Renal pelvis (tissue), 12 donors: ENCODE measurements at places on chromosomes 5 and 9. TPM values are rescaled to one million over a fixed set of nuclear protein-coding genes. Genes with fewer than 3 reads are reported as not detected.

DNA sequence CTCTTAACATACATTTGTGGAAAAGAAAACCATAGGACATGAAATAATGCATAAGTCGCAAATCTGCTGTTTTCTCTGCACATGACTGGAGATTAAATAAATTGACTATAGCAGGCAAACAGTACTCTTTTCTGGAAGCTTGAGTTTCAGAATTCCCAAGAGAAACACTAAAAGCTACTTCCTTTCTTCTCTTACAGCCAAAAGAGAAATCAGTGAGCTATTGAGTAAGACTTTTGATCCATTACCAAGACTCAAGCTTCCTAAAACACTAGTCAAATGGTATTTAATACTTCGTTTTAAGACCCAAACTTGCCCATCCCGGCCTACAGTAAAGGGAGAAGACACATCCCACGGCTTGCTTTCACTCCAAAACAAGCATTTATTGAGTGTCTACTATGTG is 335.8 kb upstream of the PUM3 start:
- no peak for DNase-seq

The GGTA1 gene
- polyA plus RNA-seq = 4.3 TPM

DNA sequence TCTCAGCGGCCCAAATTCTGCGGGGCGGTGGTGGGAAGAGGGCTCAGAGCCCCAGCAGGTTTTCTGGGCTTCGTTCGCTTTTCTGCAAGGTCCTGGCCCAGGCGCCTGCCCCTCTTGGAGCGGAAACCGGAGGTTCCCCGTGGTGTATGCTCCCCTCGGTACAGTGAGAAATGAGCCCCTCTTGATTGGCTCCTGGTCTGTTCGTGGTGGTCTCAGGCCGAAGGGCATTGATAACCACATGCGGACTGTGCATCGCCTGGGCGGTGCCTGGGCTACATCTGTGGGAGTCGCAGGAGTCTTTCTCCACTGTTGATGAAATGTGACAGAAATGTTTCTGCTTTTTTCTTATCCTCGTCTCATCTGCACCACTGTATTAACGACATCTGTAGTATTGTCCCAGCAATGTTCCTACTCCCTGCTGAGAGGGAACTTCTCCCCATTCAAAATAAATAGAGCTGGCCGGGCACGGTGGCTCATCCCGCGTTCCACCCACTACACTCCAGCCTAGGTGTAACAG is 682 bp downstream of the MAN1B1 start:
- no peak for DNase-seq

DNA sequence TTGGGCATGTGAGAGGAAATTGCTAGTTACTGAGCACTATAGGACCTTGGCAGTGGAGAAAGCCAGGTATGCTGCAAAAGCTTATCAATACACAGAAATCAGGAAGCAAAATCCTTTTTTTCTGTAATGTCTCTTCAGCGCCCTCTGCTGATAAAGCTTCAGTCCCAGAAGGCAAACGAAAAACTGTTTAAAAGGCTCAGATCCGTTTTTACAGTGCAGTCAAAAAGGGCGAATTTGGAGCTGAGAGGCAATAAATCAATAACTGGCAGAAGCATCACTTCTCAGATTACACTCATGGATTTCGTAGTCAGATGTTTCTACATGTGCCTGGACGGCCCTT is 1.1 kb upstream of the MAN2A1 start:
- peak; percentile 44 for DNase-seq

The EIF4E1B gene
- not detected for polyA plus RNA-seq

DNA sequence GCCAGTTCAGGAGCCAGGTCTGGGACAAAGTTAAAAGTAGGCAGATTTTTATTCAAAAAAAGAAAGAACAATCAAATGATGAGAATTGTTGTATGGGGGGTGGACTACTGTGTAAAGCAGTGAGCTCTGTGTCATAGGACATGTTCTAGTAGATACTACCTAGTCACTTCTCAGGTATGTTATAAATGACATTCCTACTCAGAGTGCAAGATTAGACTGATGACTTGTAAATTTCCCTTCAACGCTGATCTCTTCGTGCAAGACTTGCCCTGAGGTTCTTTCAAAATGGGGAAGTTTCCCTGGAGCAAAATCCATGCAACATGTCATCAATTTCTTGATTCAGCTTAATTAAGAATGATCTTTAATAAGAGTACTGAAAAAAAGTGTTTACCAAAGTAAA is 175.1 kb downstream of the RORB start:
- no peak for DNase-seq

DNA sequence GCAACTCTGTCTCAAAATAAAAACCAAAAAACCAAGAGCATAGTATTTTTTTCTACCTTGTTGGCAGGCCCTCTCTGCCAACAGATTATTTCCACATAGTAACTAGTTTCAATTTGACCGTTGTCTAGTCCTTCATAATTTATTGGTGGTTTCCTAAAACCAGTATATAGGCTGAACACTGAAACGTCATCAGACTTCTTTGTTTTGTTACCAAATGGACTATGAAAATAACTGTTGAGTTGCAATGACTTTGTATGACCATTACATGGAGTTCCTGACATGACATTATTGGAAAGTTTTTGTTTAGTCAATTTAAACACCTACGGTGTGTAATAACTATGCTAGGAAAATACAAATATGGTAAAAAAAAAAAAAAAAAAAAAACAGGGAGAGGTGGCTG is 1.7 kb downstream of the AGGF1 start:
- no peak for DNase-seq

- DNase-seq = no peak
These were observed 30.7 kb upstream of the AUH start for GRCh38 chr9:91392435-91392834.

The TMEM252 gene
- 10.1 TPM for polyA plus RNA-seq

The PNPLA7 gene
- 2.0 TPM for polyA plus RNA-seq

The NEURL1B gene
- polyA plus RNA-seq = 15.9 TPM

The LECT2 gene
- polyA plus RNA-seq = 2.1 TPM

The MEIKIN gene
- not detected for polyA plus RNA-seq

The SLC22A4 gene
- polyA plus RNA-seq = 7.2 TPM

GRCh38 chr5:150112201-150113046 is 26.1 kb upstream of the CSF1R start:
- DNase-seq = no peak

- peak; percentile 81 for DNase-seq
These were observed 160.7 kb upstream of the DAPK1 start for GRCh38 chr9:87336914-87337333.

DNA sequence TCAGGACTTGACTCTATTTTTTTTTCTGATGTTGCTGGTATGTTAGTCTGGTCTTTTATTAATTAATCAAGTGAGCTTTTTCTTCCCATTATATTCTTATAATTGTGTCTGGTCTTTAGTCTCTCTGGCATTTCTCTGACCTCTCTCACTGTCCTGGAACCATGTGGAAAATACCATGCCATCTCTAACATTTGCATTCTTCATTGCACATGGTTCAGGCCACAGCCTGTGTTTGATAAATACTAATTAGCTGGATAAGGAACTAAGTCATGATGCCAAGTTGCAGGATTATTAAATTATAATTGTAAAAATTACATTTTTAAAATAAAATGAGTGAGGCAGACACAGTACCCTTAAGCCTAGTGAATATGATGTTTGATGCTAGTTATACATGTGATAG is 155.6 kb downstream of the EDIL3 start:
- no peak for DNase-seq

DNA sequence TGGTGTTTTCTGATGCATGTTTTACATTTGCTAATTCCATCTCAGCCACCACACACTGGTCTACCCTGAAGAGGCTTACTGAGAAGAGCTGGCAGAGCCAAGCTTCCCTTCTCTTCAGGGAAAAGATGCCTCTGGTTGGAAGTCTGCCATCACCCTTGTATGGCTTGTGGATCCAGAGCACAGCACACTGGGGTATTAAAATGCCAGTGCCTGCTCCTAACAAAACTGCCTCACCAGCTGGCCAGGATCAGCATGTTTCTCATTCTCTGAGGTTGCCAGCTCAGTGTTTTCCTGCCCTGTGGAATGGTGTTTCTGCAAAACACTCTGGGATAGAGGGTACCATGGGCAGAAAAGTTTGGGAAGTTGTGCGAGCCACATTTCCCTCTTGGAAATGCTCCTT is 31.6 kb upstream of the ZNF618 start:
- no peak for DNase-seq

- no peak for DNase-seq
These were observed 471.9 kb downstream of the MTRR start for GRCh38 chr5:8340739-8341344.

- DNase-seq = peak; percentile 24
These were observed 22.7 kb upstream of the LECT2 start for GRCh38 chr5:135977375-135977928.

The FANCC gene
- polyA plus RNA-seq = 26.2 TPM

DNA sequence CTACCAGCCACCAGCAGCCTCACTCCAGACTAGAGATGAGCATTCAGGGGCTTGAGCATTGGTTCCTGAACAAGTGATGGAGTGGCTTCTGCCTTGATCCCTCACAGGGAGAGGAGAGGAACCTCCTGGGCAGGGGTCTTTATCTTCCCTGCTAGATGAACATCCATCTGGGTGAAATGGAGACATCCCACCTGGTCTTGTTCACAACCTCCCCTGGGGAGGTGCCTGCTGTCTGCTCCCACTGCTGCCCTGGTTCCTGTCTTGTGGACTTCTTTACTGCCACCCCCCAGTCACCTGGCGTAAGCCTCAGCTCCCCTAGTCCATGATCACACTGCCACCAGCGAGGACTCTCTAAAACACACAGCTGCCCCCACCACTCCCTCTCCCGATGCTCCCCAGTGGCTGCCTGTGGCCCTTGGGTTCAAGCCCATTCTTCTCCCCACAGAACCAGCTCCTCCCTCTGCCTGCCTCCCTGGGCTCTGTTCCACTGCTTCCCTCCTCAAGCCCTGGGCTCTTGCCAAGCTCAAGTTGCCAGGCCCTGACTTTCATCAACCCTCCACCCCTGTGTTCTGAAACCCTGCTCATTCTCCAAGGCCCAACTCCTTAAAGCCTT is 51.5 kb downstream of the COL15A1 start:
- DNase-seq = no peak

DNA sequence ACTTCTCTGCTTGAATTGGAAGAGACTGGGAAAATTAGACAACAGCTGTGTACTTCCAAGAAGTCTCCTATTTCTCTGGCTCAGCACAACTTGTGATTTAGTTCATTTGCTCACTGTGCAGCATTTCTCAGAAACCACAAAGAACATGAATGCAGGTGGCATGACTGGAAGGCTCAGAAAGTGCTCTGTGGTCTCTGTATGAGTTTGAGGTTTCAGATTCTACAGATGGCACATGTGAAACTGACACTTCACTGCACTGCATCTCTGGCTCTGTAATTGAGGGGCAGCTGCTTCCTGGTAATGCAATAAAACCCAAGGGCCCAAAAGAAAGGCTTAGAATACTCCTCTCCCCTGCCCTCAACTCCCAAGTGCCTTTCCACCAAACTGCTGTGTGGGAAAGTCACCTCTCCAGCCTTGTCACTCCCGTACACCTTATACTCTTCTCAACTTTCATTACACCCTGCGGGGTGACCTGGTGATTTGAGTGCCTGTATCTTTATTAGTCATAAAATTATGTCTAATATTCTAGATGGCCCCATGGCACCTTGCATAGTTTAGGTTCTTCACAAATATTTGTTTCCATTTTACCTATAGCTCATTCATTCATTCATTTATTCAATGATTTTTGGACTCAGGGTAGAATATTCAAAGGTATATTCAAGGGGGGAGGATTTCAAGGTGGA is 82.5 kb downstream of the ESM1 start:
- DNase-seq = no peak

- DNase-seq = no peak
These were observed 14.8 kb downstream of the SAXO1 start for GRCh38 chr9:19018201-19018600.

- no peak for DNase-seq
These were observed 239.0 kb downstream of the FSTL4 start for GRCh38 chr5:133373121-133373870.

GRCh38 chr5:144048259-144048856 is 122.1 kb downstream of the YIPF5 start:
- no peak for DNase-seq

DNA sequence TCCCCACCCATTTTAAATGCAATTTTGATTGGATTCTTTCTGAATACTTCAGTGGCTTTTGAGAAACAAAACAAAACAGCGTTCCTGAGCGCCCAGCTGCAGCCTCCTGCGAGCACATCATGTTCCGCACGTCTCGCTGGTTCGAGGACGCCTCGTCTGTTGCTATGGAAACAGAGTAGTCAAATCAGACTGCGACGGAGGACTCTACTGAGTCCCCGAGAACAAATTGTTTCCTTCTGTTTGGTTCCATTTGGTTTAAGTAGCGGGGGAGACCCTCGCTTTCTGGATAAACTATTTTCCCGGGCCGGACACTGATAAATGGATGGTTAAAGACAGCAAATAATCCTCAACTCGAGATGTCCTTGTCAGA is 69.0 kb downstream of the SLC28A3 start:
- DNase-seq = peak; percentile 84

DNA sequence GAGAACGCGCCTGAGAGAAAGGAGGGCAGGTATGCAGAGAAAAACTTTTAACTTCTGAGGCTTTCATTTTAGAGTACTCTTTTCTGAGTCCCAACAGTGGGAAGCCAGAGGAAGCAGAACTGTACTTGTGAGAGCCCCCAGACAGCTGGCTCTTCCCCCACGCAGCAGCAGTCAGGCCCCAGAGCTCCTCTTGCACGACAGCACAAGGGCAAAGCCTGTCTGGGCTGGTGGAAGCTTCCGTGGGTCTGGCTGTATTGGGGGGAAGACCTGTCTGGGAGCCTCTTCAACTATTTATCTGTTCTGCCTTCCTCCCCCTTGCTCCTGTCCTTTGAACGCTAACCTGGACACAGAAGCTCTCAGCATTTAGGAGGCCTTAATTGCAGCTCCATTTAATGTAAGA is 68.2 kb downstream of the THBS4 start:
- no peak for DNase-seq

DNA sequence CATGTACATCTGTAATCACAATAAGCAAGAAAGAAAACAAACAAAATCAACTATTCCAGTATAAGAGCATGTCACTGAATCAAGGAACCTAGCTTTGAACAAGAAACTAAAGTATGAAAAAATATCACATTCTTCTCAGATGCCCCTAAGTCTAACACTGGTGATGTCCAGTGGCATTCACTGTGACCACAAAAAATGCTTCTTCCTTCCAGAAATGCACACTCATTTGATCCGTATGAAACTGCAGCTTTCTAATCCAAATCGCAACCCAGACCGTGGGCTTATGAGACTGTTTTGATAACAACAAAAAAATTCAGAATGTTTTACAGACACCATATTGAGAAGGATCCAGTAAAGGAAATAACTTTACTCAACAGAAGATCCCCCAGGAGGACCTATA is 320.1 kb upstream of the TARS1 start:
- DNase-seq = no peak

DNA sequence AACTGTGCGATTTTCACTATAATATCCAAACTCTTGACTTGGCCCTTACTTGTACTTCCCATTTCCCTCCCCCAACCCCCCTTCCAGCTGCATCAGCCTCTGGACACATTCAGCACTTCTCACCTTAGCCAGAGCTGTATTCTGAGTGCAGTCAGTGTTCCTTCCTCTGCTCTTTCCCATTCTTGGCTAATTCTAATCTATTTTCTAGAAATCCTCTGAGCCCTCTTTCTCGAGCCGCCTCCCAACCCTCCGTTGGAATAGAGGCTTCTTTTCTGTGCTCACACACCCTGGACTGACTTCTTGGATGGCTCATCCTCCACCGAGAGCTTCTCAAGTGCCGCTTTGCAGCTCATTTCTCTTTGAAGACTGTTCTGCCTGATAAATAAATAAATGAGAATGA is 188.8 kb downstream of the NTRK2 start:
- DNase-seq = no peak

The UGT3A1 gene
- polyA plus RNA-seq = 158 TPM
